ENCODE measurements at places on chromosomes 1 and 21. TPM values are rescaled to one million over a fixed set of nuclear protein-coding genes. Genes with fewer than 3 reads are reported as not detected.

- no peaks in the 10 kb centered on the region for H3K4me1 ChIP-seq
- H3K27me3 ChIP-seq, result no peaks in the 10 kb centered on the region
- H3K36me3 ChIP-seq, result no peaks in the 10 kb centered on the region
- no peak for DNase-seq
- no peak overlapping the region for H3K27ac ChIP-seq
Observed at GRCh38 chr21:33391656-33392055, 11.6 kb upstream of the IFNGR2 start.

GRCh38 chr1:12811409-12811784 lies 19.8 kb downstream of the PRAMEF11 start:
- no peak overlapping the region for H3K4me3 ChIP-seq
- H3K27ac ChIP-seq, result no peak overlapping the region
- DNase-seq, result no peak
- no peaks in the 10 kb centered on the region for H3K36me3 ChIP-seq

DNA sequence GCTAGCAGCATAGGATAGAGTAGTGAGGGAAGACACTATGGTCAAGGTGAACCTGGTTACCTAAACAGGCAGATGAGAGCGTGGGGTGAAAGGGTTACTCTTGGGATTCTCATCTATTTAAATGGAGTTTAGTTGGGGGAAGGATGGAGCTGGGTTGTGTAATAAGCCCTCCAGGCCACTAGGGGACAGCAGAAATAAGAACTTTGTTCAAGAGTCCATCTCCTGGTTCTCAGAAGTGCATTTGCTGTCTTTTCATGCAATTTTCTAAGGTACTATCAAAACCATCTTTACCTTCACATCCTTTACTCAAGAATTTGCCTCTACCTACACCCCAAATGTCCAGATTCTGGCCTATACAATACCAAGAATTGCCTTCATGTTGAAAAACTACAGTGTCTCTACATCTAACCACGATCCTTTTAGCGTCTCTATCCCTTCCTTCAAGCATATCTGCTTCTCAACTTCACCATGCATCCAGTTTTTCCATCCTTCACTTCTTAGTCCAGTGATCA lies 28.0 kb downstream of the SLAMF1 start:
- no peaks in the 10 kb centered on the region for H3K27me3 ChIP-seq
- no peaks in the 10 kb centered on the region for H3K36me3 ChIP-seq
- no peak overlapping the region for H3K4me3 ChIP-seq
- DNase-seq, result no peak

DNA sequence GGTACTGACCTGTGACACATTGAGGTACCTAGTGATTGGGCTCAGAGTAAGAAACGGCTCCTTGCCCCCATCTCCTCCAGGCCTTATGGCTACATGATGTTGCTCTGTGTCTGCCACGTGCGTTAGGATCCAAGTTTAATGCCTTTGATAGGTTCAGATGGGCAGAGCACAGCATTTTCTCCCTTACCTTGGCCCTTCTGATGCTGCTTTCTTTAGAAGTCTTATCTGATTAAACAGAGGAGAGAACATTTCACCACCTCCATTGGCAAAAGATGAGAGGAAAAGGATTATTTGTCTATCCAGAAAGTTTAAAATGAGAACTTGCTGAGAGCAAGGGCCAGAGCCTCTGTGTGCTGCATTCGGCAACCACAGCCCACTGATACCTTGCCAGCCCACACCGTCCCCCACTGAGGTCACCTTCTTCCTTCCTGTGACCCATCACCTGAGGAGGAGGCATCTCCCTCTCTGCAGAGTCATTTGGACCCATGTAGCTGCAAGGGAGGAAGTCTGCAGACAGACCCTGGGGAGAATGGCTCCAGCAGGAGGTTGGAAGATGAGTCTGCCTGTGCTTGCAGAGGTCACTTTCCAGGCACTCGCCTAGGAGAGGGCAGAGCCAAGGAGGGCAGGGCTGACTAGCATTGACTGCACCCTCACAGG lies 16.7 kb downstream of the SHISA4 start:
- H3K4me1 ChIP-seq, result peaks cover 16% of the 10 kb centered on the region
- no peaks in the 10 kb centered on the region for H3K27me3 ChIP-seq
- no peak overlapping the region for H3K4me3 ChIP-seq
- H3K36me3 ChIP-seq, result no peaks in the 10 kb centered on the region
- DNase-seq, result no peak

GRCh38 chr1:93701629-93702028 lies 20.0 kb upstream of the BCAR3 start:
- H3K27ac ChIP-seq, result no peak overlapping the region
- H3K4me1 ChIP-seq, result peaks cover 16% of the 10 kb centered on the region
- no peak overlapping the region for H3K4me3 ChIP-seq

DNA sequence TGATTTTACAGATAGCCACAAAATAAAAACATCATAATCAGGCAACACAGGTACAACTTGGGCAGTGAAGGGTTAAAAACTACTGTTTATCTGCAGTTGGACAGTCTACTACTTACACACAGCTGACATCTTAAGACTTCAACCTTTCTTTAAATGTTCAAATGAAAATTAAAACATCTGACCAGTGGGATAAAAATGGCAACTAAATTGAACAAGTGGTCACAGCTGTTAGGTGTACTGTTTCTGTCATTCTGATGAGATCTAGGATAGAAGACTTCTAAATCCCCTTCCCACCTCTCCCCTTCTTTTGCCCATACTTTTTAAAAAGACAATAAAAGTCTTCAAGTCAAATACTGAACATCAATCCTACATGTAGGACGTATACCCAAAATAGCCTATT lies 56.2 kb downstream of the ENAH start:
- H3K4me3 ChIP-seq, result no peak overlapping the region
- no peaks in the 10 kb centered on the region for H3K4me1 ChIP-seq
- no peaks in the 10 kb centered on the region for H3K27me3 ChIP-seq
- H3K36me3 ChIP-seq, result no peaks in the 10 kb centered on the region

DNA sequence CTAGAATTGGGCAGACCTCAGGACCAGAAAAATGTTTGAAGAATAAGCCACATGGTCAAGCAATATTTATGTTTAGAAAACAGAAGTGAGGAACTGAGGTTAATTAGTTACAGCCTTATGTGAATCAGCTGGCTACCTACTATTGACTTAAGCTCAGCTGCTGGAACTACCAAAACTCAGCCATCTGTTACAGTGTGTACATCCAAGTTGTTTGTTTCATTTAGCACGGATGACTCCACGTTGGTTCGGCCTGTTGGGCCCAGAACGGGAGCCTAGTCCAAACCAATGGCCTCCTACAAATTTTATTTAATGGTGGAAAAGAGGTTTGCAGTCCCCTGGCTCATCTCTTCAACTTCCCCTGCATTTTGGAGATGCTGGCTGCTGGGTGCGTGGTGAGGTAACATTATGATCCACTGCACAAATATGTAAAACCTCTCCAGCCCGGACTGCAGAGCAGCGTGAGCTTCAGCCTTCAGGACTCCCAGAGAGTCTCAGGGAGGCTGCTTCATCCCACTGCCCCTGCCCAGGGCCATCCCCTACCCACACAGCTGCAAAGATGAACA lies 143.4 kb downstream of the ZZZ3 start:
- peak overlapping the region; percentile 21 for H3K27ac ChIP-seq
- H3K36me3 ChIP-seq, result no peaks in the 10 kb centered on the region
- H3K4me1 ChIP-seq, result no peaks in the 10 kb centered on the region
- no peak overlapping the region for H3K4me3 ChIP-seq
- no peak for DNase-seq

DNA sequence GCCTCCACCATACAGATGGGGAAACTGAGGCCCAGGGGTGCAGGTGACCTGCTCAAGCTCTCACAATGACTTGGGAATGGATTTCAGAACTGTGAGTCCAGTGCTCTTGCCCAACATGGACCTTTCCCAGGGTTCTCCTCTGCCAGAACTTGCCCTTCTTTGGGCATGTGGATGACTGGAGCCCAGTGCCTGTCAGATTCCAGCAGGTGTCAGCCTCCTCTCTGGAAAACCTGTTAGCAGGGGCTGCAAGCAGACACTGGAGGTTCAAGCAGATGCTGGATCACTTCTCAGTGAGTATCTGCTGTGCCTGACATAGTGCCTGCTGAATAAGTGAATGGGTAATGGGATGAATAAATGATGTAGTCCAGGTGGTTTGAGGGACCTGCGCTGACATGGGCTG lies 314.2 kb upstream of the POU3F1 start:
- H3K27me3 ChIP-seq, result no peaks in the 10 kb centered on the region
- H3K4me1 ChIP-seq, result no peaks in the 10 kb centered on the region
- no peak overlapping the region for H3K27ac ChIP-seq
- no peak overlapping the region for H3K4me3 ChIP-seq
- DNase-seq, result no peak

DNA sequence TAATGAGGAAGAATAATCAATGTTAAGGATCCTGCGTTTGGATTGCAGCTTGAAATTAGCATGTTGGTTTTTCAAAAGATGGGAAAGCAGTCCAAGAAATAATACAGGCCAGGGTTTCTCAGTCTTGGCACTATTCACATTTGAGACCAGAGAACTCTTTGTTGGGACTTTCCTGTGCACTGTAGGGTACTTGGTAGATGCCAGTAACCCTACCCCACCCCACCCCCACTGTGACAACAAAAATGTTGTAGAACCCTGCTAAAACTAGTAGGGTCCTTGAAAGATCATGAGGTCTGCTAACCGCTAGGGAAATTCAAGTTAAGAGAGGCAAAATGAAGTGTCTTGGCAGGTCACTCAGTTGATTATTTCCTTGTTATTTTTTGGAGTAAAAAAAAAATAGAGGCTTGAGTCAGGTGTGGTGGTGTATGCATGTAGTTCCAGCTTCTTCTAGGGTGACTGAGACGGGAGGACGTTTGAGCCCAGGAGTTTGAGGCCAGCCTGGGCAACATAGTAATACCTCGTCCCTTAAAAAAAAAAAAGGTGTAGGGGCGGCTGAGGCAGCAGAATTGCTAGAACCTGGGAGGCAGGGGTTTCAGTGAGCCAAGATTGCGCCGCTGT lies 53.3 kb downstream of the SPEN start:
- no peaks in the 10 kb centered on the region for H3K27me3 ChIP-seq
- no peak overlapping the region for H3K4me3 ChIP-seq
- H3K36me3 ChIP-seq, result no peaks in the 10 kb centered on the region
- no peak for DNase-seq

GRCh38 chr1:89881415-89882058 lies 60.7 kb downstream of the LRRC8D start:
- peaks cover 8% of the 10 kb centered on the region for H3K4me1 ChIP-seq
- H3K4me3 ChIP-seq, result no peak overlapping the region
- DNase-seq, result no peak

DNA sequence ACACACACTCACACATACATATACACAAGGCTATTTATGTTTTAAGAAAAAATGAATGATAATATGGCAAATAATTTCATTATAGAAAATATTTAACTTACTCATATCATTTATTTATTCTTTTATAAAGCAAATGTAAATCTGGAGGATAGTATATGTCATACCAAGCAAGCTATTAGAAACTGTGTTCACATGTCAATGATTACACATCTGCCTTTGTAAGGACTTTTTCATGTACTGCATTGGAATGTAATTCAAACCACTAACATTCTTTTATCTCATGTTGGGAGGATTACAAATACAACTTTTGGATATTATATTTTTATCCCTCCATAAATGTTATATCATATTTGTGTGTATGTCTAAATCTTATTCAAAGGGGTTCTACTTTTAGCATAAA lies 1887.4 kb downstream of the NCAM2 start:
- no peak overlapping the region for H3K4me3 ChIP-seq
- DNase-seq, result no peak
- no peak overlapping the region for H3K27ac ChIP-seq
- no peaks in the 10 kb centered on the region for H3K27me3 ChIP-seq
- no peaks in the 10 kb centered on the region for H3K36me3 ChIP-seq

GRCh38 chr1:114648503-114648902 lies 21.3 kb downstream of the DENND2C start:
- H3K27ac ChIP-seq, result no peak overlapping the region
- H3K27me3 ChIP-seq, result no peaks in the 10 kb centered on the region
- H3K36me3 ChIP-seq, result no peaks in the 10 kb centered on the region
- no peak for DNase-seq
- no peak overlapping the region for H3K4me3 ChIP-seq

The CR2 gene
- 0.14 TPM for total RNA-seq

The AADACL4 gene
- not detected for total RNA-seq

The C1orf116 gene
- total RNA-seq, result 0.59 TPM

The LRRC53 gene
- total RNA-seq, result not detected

The OR2T11 gene
- not detected for total RNA-seq

Measured in liver (tissue), 10 donors.